ENCODE measurements at places on chromosomes 7 and 10.

GRCh38 chr10:43209074-43209455 is 57.8 kb downstream of the RASGEF1A start:
- DNase-seq = no peak

DNA sequence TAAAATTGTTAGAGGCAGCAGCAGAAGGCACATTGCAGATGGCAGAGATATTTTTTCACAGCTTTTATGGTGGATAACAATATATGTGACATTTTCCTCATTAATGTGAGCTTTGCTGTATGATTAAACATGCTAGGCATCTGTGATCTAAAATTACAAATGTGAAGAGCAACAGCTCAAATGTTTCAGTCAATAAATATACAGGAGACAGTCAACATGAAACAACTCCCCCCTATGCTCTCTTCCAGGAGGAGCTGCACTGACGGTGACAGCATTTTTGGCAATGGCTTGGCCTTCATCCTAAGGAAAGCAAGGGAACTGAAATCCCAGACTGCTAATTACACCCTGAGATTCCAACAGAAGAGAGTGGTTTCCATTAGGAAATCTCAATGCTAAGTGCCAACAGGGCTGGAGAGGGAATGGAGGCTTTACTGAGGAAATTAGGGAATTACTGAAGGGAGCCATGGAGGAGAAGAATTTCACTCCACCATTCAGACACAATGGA is 51.4 kb upstream of the GRB10 start:
- DNase-seq = no peak

GRCh38 chr7:43653466-43653865 is 70.6 kb downstream of the STK17A start:
- no peak for DNase-seq

DNA sequence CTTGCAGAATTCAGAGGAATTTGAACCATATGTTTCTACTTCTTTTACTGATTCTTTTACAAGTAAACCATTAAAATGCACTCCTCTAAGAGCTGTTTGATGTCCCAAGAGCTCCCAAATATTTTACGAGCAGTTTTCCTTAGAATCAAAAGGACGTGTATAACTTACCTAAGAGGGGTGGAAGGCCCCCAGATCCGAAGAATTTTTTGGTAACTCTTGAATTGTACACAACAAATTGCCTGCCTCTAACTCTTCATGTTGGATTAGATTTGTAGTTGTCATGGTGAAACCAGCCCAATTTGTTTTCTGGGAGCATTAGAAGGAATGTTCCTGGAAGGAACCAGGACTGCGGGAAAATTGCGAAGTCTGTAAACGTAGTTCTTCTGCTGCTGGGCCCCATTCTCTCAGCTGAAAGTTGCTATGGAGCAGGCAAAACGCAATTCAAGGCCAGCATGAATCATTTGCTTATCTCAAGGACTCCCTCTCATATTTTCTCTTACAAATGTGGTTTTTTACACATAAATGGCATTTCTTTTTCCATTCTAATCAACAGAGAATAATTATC is 124.8 kb upstream of the TMEM72 start:
- no peak for DNase-seq

- DNase-seq = no peak
Observed at GRCh38 chr10:117936141-117936540, 110.6 kb downstream of the RAB11FIP2 start.

GRCh38 chr10:121351540-121351939 is 246.7 kb downstream of the FGFR2 start:
- DNase-seq = no peak

GRCh38 chr10:59557642-59558041 is 152.0 kb downstream of the SLC16A9 start:
- no peak for DNase-seq
